Upper lobe of left lung (tissue), 6 donors: ENCODE measurements at places on chromosomes 7 and 10. TPM values are rescaled to one million over a fixed set of nuclear protein-coding genes. Genes with fewer than 3 reads are reported as not detected.

GRCh38 chr7:37336259-37336658 lies 112.4 kb downstream of the ELMO1 start:
- no peak for DNase-seq

- no peak for DNase-seq
Observed at GRCh38 chr7:118158766-118159165, 25.2 kb upstream of the LSM8 start.

GRCh38 chr10:103077491-103078308 lies 115.4 kb downstream of the NT5C2 start:
- no peak for DNase-seq

DNA sequence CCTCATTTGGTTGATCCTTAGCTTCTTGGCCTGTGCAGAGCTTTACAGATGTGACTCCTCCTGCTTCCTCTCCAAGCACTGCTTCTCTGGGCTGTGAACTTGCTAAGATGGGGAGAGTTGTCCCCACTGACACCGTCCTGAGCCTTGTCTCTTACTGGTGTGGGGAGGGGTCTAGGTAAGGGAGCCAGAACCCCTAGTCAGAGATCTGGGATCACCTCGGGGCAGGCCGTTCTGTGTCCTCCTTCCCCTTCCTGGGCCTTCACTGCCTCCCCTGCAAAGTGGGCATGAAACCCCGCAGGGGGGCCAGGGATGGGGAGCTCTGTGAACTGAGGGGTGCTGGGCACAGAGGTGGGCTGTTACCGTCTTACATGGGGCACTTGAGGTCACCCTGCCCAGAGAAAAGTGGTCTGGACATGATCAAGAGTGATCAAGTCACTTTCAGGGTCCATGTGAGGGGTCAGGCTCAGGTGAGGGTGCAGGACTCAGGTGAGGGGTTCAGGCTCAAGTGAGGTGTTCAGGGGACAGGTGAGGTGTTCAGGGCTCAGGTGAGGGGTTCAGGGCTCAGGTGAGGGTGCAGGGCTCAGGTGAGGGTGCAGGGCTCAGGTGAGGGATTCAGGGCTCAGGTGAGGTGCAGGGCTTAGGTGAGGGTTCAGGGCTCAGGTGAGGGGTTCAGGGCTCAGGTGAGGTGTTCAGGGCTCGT lies 86.2 kb downstream of the ADCY1 start:
- no peak for DNase-seq

- DNase-seq = no peak
Observed at GRCh38 chr10:116766837-116767634, 24.7 kb upstream of the HSPA12A start.

- peak; percentile 88 for DNase-seq
Observed at GRCh38 chr7:151381348-151382078, 28.3 kb downstream of the WDR86 start.

GRCh38 chr7:45114926-45115325 lies 3.4 kb upstream of the TBRG4 start:
- no peak for DNase-seq

DNA sequence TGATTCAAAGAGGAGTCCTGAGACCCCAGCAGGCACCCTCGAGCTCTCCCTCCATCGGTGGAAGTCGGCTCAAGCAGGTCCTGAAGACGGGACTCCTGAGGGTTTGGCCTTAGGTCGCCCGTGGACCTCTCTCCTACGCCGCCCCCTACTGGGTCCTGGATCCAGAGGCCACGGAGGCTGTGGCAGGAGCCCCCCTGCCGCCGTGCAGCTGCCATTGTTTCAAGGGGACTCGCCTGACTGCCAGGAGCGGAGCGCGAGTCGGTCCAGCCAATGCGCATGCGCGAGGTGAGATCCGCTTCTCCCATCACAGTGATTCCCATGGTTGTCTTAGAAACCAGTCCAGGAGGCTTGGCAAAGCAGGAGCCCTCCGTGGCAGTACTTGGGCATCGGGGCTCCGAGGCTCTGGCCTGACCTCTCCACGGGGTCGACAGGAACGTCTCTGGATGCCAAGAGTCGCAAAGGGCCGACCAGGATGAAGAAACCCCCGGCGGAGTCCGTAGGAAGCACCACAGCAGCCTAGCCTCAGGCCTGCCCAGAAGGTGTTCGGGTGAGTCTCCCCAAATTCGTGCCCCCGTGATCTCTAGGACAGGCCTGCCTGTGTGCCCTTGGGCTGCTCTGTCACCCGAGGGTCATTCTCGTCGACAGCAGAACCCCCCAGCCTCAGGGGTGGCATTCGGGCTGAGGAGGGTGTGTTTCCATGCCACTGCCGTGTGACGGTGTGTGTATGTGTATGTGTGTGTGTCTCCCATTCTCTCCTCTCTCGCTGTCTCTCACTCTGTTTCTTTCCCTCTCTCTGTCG lies 322.3 kb downstream of the ZNF716 start:
- DNase-seq = peak; percentile 58

DNA sequence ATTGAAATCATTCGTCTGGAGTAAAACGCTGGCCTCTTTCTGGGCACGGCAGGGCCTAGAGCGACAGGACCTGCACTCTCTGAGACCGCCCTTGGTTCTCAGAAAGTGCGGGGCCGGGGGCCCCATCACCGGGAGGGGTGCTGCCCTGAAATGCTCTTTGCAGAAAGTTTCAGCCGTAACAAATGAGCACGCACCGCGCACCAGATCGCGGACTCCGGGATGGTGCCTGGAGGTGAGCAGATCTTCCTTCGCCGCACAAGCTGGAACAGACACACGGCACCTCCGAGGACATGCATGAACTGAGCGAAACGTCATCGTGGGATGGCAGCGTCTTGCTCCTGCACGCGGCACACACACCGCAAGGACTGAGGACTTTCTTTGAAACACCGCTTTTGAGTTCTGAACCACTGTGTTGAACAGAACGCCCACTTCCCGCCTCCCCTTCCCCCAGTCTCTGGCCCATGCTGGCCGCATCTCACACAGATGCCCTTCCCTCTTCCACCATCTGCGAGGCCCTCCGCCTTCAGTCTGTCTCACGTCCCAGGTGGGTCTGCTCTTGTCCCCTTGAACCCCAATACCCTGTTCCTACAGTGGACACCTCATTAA lies 538.7 kb upstream of the MGMT start:
- no peak for DNase-seq

GRCh38 chr7:8065356-8065813 lies 96.8 kb downstream of the GLCCI1 start:
- no peak for DNase-seq

- no peak for DNase-seq
Observed at GRCh38 chr10:19828278-19829049, 12.2 kb downstream of the PLXDC2 start.

- no peak for DNase-seq
Observed at GRCh38 chr10:86188796-86189558, 177.6 kb downstream of the GRID1 start.

DNA sequence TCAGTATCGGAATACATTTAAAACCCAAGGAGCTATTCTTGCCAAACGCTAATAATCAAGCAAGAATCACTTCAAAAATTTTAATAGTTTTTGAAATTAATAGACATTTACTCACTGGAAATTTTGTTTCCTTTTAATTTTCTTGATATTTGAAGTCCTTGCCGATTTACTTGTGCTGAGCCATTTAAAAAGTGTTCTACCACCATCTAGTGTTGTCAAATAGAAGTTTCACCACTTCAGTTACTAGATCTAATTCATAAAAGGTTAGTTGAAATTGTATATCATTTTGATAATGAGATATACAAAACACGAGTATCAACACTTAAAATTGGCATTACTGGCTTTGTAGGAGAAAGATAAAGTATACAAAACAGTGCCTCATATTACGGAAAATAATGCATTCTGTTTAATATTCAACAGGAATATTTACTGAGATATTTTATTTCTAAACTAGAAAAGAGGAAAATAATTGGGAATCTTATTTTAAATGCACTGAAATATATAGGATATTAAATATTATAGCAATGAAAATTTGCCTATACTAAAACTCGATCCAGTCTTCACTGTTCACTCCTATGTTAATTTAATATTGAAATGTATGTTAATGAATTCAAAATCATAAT lies 664.8 kb upstream of the SEMA3D start:
- no peak for DNase-seq

DNA sequence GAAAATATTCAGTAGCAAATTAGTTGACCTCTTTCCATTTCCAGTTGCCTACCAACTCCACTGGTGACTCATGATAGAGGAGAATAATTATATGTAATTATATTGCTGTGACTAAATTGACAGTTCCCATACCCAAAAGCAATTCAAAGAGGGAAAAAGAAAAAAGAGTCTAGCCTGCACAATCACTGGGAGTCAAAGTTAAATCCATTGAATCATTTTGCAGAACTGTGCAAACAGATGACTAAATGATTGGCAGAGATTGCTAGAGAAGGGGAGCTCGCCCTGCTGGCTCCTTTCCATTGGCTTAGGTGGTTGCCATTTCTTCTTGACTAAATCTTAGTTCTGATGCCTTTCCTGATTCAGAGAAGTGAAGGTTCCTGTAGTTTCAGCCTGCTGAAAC lies 1228.6 kb upstream of the SORCS1 start:
- no peak for DNase-seq

GRCh38 chr7:66269978-66270377 lies 64.8 kb downstream of the TPST1 start:
- DNase-seq = no peak

- DNase-seq = no peak
Observed at GRCh38 chr10:75754096-75754831, 322.8 kb downstream of the LRMDA start.

DNA sequence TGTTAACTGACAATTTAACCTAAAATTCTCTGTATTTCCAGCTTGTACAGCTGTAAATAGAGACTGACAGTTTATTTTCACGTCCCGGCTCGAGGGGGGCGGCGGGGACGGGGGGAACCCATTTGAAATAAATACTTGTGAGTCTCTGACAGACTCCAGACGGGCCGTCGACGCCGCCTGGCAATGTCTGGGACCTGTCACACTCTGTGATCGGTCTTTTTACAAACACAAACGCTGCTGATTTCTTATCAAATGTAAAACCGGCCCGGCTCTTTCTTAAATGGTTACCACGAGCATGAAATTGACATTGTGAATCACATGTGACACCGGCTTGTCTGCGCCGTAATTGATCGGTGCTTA lies 57.0 kb downstream of the UNCX start:
- no peak for DNase-seq

GRCh38 chr10:59672150-59672875 lies 37.3 kb downstream of the SLC16A9 start:
- no peak for DNase-seq

DNA sequence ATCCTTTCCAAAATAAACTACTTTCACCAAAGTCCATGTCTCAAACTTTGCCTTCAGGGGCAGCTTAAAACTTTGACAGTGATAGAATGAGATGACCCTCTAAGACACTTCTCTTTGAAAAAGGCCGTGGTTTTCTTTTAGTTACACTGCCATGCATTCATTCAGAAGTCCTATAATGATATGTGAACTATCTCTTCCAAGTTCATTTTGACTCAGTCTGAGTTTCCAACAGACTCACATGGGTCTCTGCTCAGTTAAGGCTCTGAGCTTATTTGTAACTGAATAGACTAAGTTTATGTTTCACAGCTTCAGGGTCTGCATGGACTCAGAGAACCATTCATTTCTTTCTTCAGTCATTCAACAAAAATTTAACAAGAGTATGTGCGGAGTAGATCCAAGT lies 208.9 kb upstream of the PRSS1 start:
- no peak for DNase-seq

CALCR gene
- total RNA-seq = not detected

CFAP46 gene
- 13.6 TPM for total RNA-seq

STRIP2 gene
- 5.2 TPM for total RNA-seq

ENO4 gene
- total RNA-seq = 0.06 TPM

ANKRD61 gene
- total RNA-seq = not detected

H2BK1 gene
- not detected for total RNA-seq

SLC18A3 gene
- total RNA-seq = not detected

BICC1 gene
- total RNA-seq = 10.5 TPM

CLCN1 gene
- not detected for total RNA-seq

HIF1AN gene
- total RNA-seq = 19.1 TPM

DLX6 gene
- not detected for total RNA-seq

METTL27 gene
- 3.0 TPM for total RNA-seq

CRYGN gene
- total RNA-seq = 0.61 TPM

DIP2C gene
- 12.1 TPM for total RNA-seq
